ENCODE measurements at places on chromosomes 6 and 20.

GRCh38 chr20:15700147-15700765 is 873.0 kb downstream of the KIF16B start:
- DNase-seq = no peak

DNA sequence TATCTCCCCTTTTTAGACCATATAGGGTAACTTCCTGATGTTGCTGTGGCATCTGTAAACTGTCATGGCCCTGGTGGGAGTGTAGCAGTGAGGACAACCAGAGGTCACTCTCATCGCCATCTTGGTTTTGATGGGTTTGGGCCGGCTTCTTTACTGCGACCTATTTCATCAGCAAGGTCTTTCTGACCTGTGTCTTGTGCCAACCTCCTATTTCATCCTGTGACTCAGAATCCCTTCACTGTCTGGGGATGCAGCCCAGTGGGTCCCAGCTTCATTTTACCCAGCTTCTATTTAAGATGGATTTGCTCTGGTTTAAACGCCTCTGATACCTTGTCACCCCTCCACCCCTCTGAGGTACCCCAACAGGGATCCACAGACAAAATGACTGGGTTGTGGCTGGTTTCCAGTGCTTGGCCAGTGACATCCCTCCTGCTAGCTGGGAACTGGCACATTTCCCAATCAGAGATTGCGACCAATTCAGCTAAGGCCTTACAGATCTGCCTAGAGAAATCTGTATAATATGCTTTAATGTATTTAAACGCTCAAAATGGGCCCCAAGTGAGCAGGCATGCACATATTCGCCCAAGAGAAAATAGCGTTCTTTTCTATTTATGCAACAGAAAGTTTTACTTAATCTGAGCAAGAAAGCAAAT is 315.6 kb upstream of the QKI start:
- no peak for DNase-seq

DNA sequence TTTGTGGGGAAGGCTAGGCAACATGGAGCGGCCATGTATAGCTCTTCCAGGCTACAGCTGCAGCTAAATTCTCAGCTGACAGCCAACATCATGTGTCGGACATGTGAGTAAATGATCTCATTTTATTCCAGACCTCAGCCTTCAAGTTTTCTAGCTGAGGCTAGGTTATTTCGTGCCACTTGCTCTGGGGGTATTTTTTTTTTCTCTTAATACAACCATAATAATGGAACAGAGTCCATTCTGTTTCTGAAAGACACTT is 573.5 kb downstream of the CD109 start:
- no peak for DNase-seq

DNA sequence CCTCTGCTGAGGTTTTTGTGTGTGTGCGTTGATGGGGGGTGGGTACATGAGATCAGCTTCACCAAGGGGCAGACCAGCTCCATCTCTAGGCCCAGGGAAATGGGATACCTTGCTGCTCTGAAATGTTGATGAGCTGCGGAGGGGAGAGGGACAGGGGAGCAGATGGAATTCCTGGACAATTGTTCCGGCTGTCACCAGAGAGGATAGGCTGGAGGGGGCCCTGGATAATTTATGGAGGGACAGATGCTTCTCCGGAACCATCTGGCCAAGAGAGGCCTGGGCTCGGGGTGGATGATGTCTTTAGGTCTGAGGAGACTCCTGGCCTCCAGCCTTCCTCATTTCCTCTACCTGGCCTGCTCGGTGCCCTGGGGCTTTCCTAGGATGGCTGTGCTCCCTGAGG is 1.9 kb upstream of the TJAP1 start:
- DNase-seq = no peak

- DNase-seq = no peak
Observed at GRCh38 chr6:25035174-25035511, 99.4 kb upstream of the RIPOR2 start.

DNA sequence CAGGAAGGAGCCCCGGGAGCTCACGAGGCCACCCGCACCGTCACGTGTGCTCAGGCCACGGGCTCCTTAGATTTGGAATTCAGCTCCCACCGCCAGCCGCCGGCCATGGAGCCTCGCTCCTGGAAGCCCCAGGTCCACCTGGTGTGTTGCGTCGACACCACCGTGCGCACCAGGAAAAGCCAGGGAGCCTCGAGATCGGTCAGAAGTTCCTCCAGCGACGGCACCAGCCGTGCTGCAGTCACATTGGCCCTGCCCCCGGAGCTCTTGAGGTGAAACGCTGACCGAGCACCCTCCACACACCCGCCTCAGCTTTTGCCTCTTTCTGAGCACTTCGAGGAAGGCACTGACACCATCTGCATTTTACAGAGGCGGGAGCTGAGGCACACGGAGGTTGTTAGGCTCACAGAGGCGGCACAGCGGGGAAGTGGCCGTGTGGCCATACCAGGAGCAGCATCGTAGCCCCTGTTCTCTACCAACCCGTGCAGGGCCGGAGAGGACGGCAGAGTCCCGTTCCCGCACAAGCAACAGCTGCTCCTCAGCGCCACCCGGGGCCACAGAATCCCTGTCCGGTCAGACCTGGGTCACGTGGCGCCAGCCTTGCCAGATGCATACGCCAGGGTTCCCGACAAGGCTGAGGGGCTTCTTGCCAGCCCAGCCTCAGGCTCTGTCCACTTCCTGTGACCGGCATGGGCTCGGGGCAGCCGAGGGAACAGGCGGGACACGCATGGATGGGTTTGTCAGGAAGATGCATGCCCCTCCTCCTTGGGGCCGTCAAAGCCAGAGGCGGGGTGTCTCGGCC is 7.6 kb downstream of the NKAIN4 start:
- no peak for DNase-seq

DNA sequence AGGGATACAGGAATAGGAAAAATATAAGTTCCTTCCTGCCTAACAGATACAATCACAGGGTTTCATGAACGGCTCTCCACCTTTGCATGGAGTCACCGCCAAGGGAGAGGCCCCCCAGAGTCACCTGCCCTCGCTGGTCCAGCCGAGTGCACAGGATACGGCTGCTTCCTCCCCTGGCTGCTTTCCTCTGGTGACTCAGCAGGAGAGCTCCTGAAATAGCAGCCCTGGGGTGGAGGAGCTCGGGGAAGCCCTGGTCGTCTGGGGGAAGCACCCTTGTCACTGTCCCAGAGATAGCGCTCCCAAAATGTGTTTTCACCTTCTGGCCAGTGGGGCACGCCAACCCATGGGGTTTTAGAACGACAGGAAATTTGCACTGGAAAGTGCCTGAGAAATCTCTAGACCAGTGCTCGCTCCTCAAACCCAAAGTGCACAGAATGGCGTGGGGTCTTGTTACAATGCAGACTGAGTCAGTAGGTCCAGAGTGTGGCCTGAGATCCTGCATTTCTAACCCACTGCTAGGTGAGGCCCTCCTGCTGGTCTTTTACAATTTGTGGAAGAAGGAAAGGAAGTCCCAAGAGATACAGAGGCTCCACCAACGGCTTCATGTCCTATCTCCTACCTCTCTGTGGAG is 35.9 kb upstream of the FAM50B start:
- DNase-seq = no peak

DNA sequence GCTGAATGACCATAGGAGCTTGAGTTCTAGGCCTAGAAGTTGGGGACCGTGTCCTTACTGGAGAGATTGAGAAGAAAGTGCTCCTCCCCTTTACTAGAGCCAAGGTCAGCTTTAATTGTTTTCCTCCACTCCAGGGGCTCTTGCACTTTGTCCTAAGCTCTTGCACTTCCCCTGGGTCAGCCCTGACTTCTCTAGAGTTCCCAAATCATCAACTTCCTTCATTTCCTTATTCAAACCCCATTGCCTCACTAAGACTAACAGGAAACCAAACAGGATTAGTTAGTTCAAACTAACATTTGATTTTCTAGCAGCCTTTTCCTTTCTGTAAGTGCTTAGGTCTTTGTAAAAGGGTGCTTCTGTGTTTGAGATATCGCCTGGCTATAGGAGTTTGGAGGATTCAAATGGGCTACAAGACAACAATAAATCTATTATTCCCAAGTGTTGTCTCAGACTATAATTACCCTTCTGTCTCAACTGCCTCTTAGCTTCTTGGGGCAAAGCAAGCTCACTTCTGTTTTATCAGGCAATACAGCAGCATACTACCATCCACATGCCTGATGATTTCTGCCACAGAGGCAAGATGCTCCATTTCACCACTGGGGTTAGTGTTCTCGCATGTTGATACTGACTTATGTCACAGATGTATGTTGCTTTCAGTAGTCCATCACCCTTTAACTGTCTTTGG is 12.8 kb upstream of the DTNBP1 start:
- no peak for DNase-seq

- no peak for DNase-seq
Observed at GRCh38 chr6:10000551-10000950, 414.3 kb downstream of the TFAP2A start.

GRCh38 chr6:167079853-167080297 is 43.0 kb upstream of the CCR6 start:
- DNase-seq = peak; percentile 47

- DNase-seq = no peak
Observed at GRCh38 chr20:50248104-50248641, 57.5 kb downstream of the CEBPB start.

- no peak for DNase-seq
Observed at GRCh38 chr6:169779092-169779815, 27.8 kb downstream of the ERMARD start.

DNA sequence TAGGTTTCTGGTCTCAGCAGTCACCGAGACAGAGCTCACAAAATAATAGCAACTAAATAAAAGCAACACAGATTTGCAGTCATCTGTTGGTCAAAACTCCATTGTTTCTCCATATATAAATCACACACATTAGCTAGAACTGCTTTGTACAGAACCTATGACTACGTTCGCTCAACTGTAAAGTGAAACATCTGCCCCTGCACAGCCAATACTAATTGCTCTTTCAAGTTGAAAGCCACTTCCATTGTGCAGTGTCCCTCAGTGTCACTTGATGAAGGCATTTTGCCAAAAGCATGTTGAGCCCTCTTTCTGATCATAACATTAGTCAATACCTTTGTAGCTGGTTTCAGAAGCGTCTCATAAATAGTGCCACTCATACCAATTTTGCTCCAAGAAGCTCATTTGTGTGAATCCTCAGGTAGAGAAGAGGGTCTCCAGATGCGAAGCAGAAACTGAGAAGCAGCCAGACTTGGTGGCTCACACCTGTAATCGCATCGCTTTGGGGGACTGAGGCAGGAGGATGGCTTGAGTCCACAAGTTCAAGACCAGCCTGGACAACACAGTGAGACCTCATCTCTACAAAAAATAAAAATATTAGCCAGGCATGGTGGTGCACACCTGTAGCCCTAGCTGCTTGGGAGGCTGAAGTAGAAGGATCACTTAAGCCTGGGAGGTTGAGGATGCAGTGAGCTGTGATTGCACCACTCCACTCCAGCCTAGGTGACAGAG is 68.9 kb downstream of the PERP start:
- no peak for DNase-seq

- no peak for DNase-seq
Observed at GRCh38 chr20:13930281-13930680, 60.1 kb downstream of the SEL1L2 start.

- no peak for DNase-seq
Observed at GRCh38 chr6:158293122-158293521, 19.1 kb upstream of the TULP4 start.

DNA sequence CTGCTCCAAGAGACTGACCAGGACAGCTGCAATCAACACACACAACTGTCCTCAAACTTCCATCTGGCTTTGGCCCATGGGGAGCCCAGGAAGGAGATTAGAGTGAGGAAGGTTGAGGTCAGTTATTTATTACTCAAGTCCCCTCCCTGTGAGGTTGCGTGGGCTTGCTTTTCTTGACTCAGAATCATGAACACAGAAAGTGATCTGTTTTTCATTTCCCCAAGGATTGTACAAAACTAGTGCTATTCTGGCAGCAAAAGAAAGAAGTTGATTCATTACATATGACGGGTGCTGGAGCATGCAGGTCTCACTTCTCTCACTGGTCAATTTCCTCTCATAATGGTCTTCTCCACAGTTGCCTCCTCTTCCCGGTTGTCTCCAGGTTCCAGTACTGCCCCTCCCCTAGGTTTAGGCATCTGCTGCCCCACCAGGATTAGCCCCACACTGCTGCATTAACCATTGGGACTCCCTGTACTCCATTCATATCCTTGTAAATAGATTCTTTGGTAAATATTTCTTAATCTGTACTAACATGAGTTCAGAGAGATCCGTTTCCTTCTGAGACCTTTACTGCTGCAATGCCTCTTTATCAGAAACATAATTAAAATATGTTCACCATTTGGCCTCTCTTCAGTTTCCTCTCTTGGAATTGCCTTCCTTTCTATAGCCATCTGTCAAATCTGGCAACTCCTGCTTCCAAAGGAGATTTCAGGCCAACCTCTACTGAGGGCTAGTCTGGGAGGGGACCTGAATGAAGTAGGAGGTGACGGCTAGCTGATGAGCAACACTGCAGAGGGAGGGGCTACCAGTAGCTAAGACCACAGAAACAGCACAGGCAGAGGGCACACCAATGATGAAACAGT is 888.8 kb downstream of the QKI start:
- DNase-seq = no peak

DNA sequence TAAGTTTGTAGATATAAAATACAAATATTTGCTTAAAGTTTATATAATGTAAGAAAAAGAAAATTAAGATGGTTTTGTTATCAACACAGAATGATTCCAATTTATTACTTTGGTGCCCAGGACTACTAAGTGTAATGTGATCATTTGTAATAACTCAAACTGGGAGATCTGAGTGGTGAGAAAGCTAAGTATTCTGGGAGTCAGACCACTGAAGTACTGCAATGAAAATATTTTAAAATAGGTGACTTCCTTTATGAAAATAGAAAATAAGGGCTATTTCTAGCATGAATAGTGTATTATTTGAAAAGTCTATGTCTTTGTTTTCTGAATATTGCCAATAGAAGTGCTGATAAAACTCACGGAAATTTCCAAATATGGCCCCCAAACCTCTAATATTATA is 305.6 kb upstream of the MAN1A1 start:
- DNase-seq = no peak

- no peak for DNase-seq
Observed at GRCh38 chr6:3379482-3380060, 77.3 kb downstream of the SLC22A23 start.

DNA sequence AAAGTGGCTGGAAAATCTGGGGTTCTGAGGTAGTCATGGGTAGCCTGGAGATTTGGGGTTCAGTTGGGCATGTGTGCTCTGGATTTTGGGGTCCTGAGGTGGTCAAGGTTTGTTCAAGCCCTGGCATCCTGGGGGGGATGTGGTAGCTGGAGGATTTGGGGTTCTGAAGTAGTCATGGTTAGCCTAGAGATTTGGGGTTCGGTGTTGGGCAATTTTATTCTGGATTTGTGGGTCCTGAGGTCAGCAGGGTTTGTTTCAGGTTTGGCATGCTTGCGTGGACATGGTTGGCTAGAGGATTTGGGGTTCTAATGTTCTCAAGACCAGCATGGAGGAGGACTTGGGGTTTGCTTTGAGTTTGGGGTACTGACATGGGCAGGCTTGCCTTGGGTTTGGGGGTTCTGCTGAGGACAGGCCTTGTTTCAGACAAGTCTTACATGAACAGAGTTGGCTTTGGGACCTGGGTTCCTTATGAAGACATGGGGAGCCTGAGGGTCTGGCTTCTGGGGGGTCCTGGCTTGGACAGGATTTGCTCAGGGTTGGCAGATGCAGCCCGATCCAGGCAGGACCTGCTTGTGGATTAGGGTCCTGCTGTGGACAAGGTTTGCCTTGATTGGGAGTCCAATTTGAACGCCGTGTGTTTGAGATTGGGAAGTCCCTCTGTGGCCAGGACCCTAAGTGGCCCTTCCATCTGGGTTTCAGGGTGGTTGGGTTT is 906 bp downstream of the ANKRD60 start:
- DNase-seq = no peak
